ENCODE measurements at places on chromosomes 6 and 20.

DNA sequence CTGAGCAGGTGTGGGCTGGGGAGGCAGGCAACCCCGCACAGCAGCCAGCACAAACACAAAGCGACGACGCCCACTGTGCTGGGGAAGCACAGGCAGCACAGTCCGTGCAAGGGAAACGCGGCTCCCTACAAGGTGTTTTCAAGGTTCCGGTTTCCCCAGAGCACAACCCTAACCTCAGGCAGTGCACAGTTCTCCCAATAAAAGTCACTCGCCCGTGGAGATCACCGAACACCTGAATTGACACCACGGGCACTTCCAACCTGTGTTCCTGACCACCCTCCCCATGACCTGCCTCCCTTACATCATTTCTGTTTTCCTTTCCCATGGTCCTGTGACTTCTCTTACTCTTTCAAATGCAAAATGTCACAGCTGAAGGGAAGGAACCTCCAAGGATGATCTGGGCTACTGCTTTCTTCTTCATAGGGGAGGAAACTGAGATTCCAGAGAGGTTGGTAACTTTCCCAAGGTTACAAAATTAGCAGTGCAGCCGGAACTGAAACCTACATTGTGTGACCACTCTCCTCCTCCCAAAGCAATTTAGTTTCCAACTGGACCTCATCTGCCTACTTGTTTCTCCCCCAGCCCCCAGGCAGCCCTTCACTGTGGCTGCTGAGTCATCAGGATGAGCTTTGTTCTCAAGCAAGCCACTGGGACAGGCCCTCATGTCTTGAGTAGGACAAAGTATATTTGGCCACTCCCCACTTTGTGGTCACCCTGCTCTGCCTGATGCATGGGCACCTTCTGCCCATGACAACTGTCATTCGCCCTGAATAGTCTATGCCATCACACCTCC lies 125.3 kb downstream of the ATXN1 start:
- peak; percentile 86 for ATAC-seq

DNA sequence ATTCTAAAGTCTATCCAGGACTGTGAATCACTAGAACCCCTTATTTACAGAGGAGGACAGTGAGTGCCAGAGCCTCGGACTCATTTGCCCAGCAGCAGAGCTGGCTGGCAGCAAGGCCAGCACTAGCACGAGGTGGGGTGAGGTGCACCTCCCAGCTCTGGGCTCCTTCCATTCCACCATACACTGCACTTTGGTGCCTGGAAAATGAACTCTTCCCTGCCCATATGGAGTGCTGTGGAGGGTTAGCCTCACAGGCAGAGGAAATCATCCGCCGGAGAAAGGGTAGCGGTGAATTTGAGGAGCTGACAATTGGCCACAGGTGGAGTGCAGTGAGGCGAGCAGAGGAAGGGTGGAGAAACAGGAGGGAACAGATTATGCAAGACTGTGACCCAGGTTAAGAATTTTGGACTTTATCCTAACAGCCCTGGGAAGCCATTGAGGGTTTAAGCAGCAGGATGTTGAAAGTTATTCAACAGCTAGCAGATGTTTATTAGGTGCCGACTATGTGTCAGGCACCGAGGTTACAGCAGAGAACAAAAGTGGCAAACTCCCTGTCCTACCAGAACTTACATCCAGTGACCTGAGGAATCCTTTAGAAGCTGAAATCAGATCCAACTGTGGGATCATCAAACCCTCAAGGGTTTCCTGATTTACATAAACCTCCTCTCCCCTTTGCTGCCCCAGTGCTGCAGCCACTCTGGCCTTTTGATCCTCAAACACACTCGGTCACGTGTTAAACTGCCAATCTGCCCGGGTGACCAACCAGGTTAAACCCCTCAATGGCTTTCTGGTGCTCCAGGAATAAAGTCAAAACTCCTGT lies 6.2 kb downstream of the TRIM26 start:
- no peak for ATAC-seq

DNA sequence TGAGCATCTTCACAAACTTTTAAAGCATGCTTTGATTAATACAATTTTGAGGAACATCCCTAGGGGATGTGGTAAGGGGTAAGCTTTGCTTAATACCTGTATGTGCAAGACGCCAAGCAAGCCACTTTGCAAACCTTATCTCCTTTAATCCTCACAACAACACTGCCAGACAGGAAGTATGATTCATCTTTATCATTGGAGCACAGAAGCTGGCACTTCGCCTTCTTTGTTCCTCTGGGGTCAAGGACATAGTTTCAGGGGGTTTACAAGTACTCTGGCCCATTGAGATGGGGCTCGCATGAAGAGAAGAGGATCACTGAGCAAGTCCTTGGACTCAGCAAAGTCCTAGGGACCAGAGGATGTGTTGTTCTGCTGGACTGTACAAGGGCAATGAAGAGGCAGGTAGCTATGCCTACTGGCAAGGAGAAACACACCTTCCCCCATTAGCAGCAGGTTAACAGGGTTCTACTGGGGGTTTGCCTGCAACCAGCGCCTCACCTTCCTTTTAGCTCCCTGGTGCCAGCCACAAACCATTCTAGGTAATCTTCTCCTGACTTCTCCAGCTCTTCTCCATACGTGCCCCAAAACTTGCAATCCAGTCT lies 8.8 kb downstream of the TMEM244 start:
- no peak for ATAC-seq

GRCh38 chr6:122184401-122184827 lies 215.0 kb upstream of the HSF2 start:
- ATAC-seq: no peak

GRCh38 chr6:40336940-40337760 lies 250.0 kb downstream of the LRFN2 start:
- no peak for ATAC-seq

DNA sequence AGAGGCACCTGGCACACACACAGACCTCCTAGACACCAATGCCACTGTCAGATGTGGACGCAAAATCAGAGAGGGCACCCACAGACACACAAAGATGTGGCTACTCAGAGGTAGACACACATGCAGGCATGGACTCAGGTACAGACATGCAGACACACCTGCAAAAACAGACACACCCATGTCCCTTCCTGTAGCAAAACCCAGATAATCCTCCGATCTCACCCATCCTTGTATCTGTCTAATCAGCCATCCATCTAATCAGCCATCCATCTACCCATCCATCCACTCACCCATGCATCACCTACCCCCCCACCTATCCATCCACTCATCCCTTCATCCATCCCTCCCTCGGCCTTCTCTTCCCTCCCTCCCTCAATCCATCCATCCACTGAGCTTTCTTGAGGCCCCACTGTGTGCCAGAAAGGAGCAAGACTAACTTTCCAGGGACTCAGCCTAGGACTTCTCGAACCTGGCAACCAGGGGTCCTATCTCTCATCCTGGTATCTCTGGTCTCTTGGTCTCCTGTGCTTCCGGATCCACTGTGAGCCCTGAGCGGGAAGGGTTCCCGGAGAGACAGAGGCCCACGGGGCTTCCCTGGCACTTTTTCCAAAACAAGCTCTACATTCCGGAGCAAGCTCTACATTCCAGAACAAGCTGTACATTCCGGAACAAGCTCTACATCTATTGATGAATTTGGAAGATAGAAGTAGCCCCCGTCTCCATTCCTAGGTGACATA lies 1.1 kb upstream of the TGM2 start:
- no peak for ATAC-seq

DNA sequence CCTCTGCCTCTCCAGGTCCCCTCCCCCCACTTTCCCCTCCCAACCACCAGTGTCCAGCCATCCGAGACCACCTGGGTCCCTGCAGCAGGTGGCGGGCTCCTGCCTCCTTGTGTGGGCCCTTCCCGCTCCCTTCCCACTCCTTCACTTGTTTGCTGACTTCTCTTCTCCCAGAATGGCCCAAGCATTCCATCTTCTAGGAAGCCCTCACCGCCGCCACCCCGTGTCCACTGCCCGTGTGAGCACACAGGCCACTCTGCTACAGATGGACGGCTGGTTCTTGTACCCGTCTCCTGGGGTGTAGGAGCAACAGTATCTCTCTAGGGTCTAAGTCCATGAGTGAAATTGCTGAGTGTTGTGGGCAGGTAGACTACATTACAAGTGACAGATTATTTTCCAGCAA lies 15.0 kb downstream of the BPHL start:
- no peak for ATAC-seq

- no peak for ATAC-seq
Observed at GRCh38 chr6:134626589-134626988, 308.7 kb upstream of the SGK1 start.

GRCh38 chr20:59600472-59600871 lies 3.9 kb upstream of the PHACTR3 start:
- no peak for ATAC-seq

DNA sequence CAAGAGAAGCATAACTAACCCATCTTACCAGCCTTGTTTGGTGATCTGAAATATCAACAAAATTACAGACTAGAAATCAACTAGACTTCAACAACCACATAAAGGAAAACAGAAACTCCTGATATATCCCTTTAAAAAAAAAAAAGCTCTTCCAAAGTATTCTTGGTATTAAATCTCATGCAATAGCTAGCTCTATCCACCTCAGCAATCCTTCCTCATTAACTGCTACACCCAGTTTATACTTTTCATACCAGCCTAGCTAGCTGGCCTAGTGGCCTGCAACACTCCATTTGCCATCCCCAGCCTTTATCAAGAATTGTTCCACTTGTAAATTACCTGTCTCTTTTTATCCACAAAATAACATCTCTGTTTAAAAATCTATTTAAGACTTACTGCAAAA lies 69.0 kb downstream of the BACH2 start:
- ATAC-seq: no peak

- peak; percentile 6 for ATAC-seq
Observed at GRCh38 chr6:146224988-146225387, 196.1 kb downstream of the GRM1 start.

All from stimulated activated memory B cell treated with anti-CD40 and anti-IgM and Interleukin-4, amounts not matched to agents 10 μg/mL and 1 μg/mL and 100 μg/mL, for 72 hours (primary cell).